ENCODE measurements at places on chromosomes 5 and 9. TPM values are rescaled to one million over a fixed set of nuclear protein-coding genes. Genes with fewer than 3 reads are reported as not detected.

TEK gene
- not detected for total RNA-seq

CNTFR gene
- total RNA-seq = not detected

PCDHB11 gene
- 0.85 TPM for total RNA-seq

DDX4 gene
- not detected for total RNA-seq

GRCh38 chr9:91143642-91144041 is 218.1 kb downstream of the AUH start:
- peaks cover 3% of the 10 kb centered on the region for H3K4me1 ChIP-seq
- no peak overlapping the region for H3K27ac ChIP-seq
- no peak for DNase-seq
- no peaks in the 10 kb centered on the region for H3K27me3 ChIP-seq
- H3K4me3 ChIP-seq = no peak overlapping the region

DNA sequence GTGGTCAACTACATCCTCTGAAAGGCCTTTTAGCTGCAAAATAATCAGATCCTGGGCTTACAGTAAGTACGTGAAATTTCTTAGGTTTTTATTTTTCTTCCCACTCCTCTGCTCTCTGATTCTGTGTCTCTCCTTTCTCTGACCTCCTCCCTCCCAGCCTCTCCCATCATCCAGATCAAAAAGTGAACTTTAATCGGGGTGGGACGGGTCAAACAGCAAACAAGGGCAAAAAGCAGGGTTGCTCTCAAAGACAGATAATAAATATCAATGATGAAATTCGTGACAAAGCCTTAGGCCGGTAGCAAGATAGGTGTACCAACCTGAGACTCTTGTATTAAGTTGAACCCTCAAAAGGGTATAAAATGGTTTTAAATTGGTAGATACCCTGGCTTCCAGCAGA is 76.1 kb downstream of the RANBP17 start:
- no peak for DNase-seq
- peaks cover 22% of the 10 kb centered on the region for H3K36me3 ChIP-seq
- H3K4me3 ChIP-seq = no peak overlapping the region
- no peak overlapping the region for H3K27ac ChIP-seq

DNA sequence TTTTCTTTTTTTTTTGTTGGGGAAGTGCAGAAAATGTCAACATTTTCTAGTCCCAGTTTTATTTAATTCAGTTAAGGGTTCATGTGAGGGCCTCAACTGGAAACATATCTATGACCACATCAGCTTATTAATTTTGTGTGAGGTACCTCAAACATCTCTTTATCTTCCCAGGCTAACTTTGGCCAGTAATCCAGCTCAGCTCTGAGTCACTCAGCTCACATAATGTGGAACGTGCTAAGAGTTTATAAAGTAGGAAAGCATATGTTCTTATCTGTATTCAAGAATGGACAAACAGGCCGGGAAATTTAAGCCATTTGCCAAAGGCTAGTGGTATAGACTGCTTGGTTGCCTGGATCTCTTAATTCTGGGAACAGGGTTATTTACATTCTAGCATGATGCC is 118.4 kb downstream of the INSYN2B start:
- no peaks in the 10 kb centered on the region for H3K4me1 ChIP-seq
- no peak for DNase-seq
- no peaks in the 10 kb centered on the region for H3K36me3 ChIP-seq

DNA sequence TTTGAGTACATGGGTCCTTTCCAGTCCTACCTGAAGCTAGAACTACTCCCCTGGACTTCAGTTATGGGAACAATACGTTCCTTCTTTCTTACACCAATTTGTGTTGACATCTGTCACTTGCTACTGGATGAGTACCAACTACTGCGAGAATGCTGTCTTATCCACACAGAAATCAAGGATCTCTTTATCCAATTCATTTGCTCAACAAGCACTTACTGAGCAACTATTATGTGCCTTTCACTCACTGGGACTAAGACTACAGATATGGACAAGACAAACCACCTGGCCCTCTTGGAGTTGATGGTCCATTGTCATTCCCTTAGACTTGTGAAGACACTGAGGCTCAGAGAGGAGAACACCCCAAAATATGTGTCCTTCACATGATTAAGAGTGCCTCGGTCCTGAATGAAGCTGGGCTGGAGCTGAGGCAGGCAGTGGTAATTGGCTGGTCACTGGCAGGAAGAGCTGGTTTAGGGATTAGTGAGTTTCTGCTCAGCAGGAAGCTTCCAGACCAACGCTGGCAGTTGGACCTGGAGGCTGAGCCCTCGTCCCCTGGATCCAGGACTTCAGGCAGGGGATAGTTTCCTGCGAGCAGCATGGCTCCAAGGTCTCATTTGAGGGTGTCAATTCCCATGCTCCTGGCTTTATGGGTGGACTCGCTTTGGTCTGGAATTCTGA is 8.4 kb upstream of the ARSI start:
- DNase-seq = no peak
- H3K4me1 ChIP-seq = peaks cover 43% of the 10 kb centered on the region
- no peaks in the 10 kb centered on the region for H3K27me3 ChIP-seq
- H3K36me3 ChIP-seq = peaks cover 3% of the 10 kb centered on the region
- no peak overlapping the region for H3K27ac ChIP-seq

- H3K36me3 ChIP-seq = peaks cover 14% of the 10 kb centered on the region
- DNase-seq = no peak
- peaks cover 19% of the 10 kb centered on the region for H3K4me1 ChIP-seq
- H3K4me3 ChIP-seq = no peak overlapping the region
Observed at GRCh38 chr5:108386345-108387061, 4.6 kb upstream of the FBXL17 start.

DNA sequence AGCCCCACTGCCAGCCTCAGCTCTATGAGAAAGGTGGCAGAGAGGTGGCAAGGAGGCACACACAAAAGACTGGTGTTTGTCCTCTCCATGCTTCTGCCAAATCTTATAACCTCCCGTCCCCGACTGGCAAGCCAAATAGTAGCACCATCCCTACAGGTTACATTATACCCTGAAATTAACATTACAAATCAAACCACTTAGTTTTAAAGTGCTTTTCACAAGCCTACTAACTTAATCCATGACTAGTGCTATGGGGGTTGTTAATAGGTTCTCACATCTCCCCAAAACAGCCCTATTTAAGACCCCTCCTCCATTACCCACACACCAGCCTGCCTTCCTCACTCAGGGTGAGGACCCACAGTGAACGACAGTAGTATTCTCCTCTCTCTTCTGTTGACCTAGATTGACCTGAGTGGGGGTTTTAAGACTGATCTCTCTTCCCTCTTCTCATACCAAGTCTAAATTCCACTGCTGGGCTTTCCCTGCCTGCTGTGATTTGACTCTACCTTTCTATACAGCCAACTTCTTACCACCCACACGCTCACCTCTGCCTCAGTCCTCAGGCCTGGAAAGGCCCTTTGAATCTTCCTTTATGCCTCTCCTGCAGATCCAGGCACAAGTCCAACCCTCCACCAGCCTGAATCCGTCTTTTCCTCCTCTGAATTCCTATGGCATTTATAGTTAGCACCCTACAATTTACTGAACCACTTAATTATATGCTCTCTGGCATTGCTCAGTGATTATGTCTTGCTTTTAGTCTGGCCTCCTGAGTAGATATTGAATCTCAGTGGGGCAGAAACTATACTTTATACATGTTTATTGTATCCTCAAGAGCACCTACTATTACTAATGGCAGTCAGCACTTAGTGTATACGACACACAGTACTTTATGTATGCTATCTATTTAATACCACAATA is 116.1 kb downstream of the TMEM174 start:
- H3K27me3 ChIP-seq = peaks cover 51% of the 10 kb centered on the region
- no peak overlapping the region for H3K4me3 ChIP-seq
- no peak overlapping the region for H3K27ac ChIP-seq
- H3K4me1 ChIP-seq = no peaks in the 10 kb centered on the region
- H3K36me3 ChIP-seq = no peaks in the 10 kb centered on the region
- no peak for DNase-seq
